Thoracic aorta (tissue), 2 donors: ENCODE measurements at places on chromosomes 5 and 9. TPM values are rescaled to one million over a fixed set of nuclear protein-coding genes. Genes with fewer than 3 reads are reported as not detected.

DNA sequence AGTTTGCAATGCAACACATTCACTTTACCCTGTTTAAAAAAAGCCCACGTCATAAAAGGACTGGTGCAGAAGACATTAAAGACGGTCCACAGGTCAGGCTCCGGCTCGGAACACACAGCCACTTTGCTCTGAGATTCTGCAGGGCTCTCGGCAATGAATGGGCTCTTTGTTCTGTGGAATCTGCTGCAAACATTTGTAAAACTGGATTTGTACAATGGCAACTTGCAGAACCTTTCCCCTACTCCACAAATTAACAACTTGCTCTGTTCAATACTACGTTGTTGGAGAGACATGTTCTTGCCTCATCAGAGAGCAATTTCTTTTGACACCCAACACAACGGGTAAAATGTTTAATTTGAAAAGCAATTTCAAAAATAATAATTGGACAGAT lies 13.0 kb upstream of the NR5A1 start:
- no peak for DNase-seq

QRFP gene
- not detected for total RNA-seq

DNA sequence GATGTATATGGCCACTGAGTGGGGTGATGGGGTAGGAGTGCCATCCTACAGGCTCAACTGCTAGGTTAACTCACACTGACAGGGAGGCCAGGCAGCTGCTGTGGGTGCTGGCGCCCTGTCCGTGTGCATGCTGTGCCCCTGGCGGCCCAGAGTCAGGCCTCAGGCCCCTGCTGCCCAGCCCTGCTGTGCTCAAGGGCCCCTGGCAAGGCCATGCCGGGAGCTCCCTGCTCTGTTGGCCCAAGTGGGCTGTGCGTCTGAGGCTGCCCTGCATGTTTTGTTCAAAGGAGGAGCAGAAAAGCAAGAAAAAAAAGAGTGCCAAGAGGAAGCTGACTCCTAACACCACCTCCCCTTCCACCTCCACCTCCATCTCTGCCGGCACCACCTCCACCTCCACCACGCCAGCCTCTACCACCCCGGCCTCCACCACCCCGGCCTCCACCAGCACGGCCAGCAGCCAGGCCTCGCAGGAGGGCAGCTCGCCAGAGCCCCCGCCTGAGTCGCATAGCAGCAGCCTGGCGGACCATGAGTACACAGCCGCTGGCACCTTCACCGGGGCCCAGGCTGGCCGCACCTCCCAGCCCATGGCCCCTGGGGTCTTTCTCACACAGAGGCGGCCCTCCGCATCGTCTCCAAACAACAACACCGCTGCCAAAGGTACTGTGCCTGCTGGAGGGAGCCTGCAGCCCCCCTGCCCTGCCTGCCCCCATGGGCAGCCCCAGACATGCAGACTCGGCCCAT lies 100.1 kb downstream of the PHF2 start:
- DNase-seq = peak; percentile 1

ENTPD8 gene
- total RNA-seq = not detected

DNA sequence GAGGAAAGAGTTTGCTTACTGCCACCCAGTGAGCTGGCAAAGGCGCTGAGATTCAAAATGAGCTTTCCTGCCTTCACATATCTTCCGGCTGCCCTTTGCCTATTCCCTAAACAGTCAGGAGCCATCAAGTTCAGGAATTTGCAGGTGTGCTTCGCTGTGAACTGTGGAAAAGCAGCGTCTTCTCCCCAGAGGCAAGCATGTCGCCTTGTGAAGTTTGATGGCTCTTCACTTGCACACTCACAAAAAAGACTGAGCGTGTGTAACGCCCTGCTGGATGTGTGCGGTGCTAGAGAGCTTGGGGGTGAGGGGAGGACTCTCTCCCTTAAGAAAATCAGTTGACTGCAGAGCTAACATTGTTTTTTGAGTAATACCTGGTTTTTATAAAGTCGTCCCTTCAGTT lies 288.7 kb downstream of the DOCK8 start:
- DNase-seq = no peak

DNA sequence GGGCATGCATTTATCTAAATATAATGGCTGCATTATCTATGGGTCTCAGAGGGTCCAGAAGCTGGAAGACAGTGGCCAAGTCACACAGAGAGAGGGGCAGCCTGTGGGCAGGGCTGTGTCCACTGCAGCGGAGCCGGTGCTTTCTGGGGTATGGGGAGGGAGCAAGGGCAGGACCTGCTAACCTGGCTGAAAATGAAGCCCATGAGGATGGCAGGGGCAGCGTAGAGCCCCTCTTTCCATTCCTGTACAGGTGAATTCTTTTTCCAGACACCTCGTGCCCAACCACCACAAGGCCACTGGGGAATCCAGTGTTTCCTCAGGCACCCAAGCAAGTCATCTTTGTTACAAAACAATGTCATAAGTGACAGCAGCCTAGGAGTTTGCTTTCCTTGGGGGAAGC lies 305.9 kb upstream of the IRX4 start:
- DNase-seq = no peak

SLC28A3 gene
- total RNA-seq = 0.21 TPM

- DNase-seq = no peak
Measured at GRCh38 chr5:150502106-150502505, 5.8 kb upstream of the NDST1 start.

SLC6A3 gene
- total RNA-seq = 0.14 TPM
